Stimulated activated CD8-positive, alpha-beta memory T cell treated with anti-CD3 and anti-CD28 coated beads, Interleukin-15, amount 100 ng/mL, for 24 hours (primary cell): ENCODE measurements at places on chromosomes 4 and X.

DNA sequence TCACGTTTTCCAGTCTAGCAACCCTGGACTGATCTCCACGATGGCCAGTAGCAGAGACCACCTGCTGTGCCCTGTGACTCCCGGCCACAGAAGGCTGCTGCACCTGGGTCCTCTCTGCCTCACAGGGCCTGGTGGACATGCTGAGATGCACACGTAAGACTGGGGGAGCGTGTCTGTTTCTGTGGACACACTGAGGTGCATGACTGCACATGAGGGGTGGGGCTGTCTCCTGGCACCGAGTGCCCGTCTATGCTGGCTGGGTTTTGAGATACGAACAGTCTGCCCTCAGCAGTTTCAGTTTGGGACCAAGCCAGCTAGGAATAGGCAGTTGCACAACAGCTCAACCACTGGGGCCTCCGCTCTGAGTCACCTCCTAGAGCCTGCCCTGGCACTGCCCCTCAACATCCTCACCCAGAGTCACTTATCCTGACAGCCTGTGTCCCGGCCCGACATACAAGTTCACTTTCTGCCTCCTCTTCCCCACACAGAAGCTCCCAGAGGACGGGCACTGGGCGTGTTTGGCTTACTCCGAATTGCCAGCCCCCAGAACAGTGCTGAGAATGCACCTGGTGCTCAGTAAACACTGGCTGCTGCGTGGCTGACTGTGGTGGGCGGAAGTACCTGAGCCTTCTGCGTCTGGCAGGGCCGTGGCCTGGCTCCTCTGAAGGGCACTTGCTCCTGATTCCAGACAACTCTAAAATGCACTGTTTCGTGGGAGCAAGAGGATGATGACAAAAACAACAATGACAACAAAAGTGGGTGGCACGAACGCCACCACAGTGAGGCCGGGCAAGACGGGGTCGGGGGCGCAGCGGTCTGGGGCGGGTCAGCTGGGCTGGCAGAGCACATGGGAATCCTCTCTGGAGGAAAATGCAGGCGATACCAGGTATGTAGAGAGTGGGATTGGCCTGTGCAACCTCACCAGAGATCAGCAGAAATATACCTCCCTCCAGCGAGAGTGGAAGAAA is 30.9 kb downstream of the RNF212 start:
- DNase-seq, result no peak

DNA sequence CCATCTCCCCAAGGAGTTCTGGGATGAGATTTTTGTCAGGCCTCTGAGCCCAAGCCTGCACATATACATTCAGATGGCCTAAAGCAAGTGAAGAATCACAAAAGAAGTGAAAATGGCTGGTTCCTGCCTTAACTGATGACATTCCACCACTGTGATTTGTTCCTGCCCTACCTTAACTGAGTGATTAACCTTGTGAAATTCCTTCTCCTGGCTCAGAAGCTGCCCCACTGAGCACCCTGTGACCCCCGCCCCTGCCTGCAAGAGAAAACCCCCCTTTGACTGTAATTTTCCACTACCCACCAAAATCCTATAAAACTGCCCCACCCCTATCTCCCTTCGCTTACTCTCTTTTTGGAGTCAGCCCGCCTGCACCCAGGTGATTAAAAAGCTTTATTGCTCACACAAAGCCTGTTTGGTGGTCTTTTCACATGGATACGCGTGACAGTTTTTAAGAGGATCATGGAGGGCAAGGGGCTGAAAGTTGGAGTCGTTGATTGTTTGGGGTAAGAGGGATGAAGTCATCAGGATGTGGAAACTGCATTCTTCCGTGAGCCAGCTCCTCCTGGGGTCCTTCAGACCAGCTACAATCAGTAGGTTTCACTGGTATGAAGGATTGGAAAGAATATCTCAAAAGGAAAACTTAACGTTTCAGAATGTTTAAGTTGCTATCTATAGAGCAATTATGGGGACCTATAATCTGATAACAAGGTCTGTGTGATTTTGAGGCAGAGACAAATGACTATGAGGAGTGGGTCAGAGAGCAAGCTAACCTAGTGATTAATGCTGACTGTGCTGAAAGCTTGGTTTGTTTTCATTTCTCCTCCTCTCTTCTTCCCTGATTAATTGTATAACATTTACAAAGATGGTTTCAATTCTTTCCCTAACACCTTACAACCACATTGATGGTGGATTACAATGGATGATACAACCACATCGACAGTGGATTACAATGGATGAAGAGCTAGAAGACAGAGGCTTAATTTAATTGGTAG is 28.6 kb upstream of the MAGEA11 start:
- no peak for DNase-seq

DNA sequence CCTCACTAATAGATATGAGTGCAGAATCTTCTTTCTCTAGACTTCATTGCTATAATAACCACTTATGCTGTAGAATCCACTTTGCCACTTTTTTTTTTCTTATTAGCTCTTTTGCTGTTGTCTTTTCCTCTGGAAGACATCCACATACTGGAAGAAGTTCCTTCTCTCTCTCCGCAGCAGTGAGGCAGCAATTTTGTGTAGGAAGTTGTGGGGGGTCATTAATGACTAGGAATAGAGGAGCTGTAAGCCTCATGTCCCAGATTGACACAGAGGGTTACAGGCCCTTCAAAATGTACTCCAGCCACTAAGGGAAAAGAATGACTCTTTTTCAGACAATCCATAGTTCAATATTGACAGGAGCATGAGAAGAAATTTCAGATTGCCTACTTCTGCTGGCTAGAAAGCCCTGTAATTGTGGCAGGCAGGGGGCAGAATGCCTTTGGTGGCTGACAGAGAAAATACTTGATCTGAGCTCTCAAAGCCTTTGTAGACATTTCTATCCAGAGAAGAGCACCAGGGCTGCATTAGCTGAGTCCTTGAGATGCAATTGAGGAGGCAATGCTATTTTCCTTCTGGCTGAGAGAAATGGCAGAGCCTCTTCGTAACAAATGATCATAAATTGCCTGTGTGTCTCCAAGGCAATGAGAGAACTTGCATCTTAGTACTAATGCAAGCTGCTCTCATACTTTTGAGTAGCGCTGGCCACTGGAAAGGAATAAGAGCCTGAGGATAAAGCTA is 856.2 kb downstream of the STIM2 start:
- no peak for DNase-seq

- DNase-seq, result no peak
These were observed 146.4 kb upstream of the EOLA2 start for GRCh38 chrX:150084496-150085229.

- DNase-seq, result no peak
These were observed 66.0 kb downstream of the RPS3A start for GRCh38 chr4:151165205-151166000.
